Substantia nigra (tissue), 51 donors: ENCODE measurements at places on chromosomes 6 and 20.

DNA sequence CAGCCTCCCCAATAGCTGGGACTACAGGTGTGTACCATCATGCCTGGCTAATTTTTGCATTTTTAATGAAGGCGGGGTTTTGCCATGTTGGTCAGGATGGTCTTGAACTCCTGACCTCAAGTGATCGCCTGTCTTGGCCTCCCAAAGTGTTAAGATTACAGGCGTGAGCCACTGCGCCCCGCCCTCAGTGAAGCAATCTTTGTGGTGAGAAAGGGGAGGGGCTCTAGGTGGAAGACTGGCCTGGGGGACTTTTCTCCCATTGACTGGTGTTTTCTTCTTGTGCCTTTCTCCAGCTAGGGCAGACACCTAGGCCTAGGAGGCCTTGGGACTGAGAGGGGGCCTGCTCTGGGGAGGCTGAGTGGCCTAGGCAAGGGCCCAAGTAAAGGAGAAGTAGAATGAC is 84.1 kb downstream of the DNAAF9 start:
- no peak for DNase-seq

DNA sequence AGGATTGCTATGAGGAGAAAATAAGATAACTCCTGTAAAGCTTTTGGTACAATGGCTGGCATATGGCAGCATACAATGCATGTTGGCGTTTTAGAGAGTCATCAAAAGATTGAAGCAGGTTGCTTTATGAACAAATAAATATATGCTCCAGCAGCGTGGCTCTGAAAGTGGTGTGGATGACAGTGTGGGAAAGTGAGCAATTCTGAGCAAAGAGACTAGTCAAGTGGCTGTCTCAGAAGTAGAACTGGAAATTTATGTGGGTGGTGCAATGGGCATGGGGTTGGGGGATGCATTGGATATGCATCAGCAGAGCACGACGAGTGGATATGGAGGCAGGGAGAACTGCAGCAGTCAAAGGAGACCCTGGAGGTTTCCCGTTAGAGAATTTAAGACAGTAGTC is 66.2 kb upstream of the PHACTR2 start:
- DNase-seq = no peak

GRCh38 chr6:156634951-156635371 is 142.2 kb upstream of the ARID1B start:
- no peak for DNase-seq

- no peak for DNase-seq
Measured at GRCh38 chr6:37928217-37928616, 108.7 kb downstream of the ZFAND3 start.

- no peak for DNase-seq
Measured at GRCh38 chr6:119116712-119117281, 38.3 kb upstream of the FAM184A start.

DNA sequence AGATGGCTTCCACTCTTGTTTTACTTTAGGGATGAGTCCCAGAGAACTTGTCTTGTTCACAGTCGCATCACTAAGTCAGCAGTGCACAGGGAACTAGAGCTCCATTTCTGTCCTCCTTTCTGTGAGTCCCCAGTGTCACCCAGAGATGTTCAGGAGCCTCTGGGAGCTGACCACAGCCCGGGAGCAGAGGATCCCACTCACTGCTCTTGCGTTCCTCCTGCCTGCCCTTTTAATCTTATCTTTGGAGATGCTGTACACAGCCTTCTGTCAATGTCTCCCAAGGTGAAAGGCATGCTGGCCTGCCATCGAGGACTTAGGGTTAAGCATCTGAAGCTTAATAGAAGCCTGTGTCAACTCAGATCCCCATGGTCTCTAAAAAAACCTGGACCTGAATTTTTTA is 71.2 kb downstream of the IGF2R start:
- no peak for DNase-seq

DNA sequence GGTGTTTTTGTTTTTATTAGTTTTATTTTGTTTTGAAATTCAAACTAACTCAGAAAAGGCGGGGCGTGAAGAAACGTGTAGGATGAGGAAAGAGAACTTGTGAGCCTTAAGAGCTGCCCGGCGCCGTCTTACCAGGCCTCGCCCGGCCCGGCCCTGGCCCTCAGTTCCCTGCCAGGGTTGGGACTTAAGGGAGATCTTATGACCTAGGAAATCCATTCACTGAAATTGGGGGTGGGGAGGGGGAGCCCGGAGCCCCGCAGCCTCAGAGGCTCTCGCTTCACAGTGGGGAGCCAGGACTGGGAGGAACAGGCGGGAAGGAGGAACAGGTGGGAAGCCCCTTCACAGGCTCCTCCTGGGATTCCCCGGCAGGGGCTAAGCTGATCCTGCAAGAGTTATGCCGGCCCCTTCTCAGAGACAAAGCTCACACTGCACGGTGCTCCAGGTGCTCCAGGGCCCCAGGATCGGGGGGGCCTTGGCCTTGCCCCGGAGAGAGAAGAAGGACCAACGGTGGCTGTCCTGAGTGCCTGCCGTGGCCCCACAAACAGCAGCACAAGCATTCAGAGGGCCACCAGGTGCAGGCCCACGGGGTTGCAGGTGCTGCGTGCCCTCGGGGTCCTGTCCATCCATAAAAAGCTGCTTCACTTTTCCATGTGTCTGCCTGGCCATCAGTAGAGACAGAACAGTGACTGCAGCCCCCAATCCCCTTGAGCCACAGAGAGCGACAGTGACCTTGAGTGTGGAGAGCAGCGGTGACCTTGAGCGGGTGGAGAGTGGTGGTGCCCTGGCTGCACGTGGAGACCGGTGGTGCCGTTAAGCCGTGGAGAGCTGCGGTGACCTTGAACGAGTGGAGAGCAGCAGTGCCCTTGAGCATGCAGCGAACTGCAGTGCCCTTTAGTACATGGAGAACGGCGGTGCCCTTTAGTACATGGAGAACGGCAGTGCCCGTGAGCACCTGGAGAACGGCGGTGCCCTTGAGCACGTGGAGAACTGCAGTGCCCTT is 152.7 kb downstream of the DLL1 start:
- no peak for DNase-seq

DNA sequence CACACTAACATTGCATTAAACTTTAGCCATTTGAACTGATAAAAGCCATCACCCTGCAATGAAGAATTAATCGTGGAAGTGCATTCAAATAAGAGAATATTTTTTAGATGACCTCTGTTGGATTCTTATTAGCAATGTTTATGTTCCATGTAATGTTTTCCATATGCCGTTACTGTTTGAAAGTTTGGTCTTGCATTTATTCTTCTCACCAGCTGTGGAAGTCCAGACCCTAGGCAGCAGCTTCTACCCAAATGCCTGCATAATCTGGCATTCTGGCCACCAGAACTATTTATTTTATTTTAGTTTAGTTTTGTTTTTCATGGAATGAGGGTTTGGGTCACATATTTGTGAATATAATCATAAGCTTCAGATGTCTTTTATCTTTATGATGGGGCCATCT is 140.4 kb downstream of the SAMD5 start:
- no peak for DNase-seq

- no peak for DNase-seq
Measured at GRCh38 chr20:23403751-23404150, 17.5 kb downstream of the NAPB start.

DNA sequence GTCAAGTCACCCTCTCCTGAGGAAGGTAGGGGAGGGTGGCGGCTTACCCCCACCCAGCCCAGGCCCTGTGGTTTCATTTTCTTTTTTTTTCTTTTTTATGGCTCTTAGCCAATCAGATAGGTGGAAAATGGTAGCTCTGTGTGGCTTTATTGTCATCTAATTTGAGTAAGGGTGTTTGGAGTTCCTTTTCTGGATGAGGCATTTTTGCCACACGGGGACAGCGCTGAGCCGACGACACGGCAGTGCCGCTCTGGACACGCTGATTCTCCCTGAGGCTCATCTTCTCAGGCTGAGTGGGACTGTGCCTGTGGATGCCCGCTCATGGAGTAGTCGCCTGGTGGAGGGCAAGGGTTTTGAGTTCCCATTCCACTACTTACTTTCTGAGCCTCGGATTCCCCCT is 37.6 kb upstream of the ANGPT4 start:
- DNase-seq = no peak

GRCh38 chr20:12581644-12582289 is 427.0 kb upstream of the SPTLC3 start:
- no peak for DNase-seq

GRCh38 chr20:11748436-11748835 is 169.3 kb upstream of the BTBD3 start:
- DNase-seq = no peak

DNA sequence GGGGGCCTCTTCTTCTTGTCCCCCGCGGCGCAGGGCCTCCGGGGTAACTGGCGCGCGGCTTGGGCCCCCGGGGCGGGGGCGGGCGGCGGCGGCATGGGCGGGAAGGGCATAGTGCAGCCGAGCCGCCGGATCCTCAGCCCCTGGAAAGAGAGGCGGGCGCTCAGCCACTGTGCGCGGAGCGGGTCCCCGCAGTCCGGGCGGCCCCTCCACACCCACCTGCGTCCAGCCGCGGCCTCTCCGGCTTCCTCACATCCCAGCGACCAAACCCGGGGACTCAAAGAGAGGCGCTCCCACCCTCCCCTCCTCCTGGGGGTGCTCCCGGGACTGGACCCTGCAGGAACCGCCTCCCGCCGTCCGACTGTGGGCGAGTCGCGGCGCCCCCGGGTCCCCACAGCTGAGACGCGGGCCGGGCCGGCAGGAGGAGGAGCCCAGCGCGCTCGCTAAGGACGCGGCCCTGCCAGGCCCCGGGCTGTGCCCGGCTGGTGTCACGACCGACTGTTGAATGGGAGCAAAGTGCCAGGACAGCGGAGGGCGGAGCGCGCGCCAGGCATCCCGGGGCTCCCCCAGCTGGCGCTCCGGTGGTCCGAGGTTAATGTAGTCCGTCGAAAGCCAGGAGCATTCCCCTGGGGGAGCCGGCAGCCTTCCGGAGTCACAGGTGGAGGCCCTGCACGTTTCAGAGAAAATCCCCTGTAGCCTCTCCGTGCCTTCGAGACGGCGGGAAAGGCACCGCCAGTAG is at the start of gene PRR18:
TSS of gene PRR18 (minus strand) at position 360 of the 736 bp plus-strand sequence. CDS start at position 110, 250 bp downstream.
- DNase-seq = peak; percentile 76

DNA sequence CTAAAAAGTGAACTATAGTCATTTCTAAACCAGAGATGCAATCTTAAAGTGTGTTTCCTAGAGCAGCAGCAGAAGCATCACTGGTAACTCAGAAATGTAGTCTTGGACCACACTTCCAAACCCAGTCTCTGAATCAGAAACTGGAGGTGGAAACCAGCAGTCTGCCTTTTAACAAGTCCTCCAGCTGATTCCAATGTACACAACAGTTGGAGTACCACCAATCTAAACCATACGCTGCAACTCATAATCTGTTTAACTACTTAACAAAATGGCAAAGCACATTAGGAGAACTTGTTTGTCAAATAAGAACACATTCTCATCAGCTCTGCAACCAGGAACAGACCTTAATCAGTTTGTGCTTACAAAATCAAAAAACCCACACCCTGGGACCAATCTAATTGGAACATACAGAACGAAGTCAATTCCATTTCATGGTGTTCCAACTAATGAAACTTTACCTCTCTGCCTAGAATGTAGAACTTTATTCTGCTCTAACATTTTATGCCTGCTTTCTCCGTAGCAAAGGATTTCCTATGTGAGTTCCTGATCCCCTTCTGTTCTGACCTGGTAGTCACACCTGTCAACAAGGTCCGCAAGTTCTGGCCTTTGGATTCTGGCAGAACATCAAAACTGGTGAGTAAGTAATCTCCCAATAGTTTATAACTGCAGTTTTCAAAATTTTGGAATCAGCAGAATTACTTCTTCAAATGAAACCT is 390.4 kb downstream of the HTR1B start:
- no peak for DNase-seq

GRCh38 chr6:126134491-126134890 is 148.2 kb downstream of the TRMT11 start:
- DNase-seq = no peak

- peak; percentile 78 for DNase-seq
Measured at GRCh38 chr6:40482532-40482931, 104.6 kb downstream of the LRFN2 start.

GRCh38 chr6:129686941-129687627 is 22.9 kb downstream of the ARHGAP18 start:
- DNase-seq = no peak

- DNase-seq = no peak
Measured at GRCh38 chr6:14294270-14294951, 176.8 kb downstream of the CD83 start.

- no peak for DNase-seq
Measured at GRCh38 chr20:3751675-3752385, 15.7 kb downstream of the ADISSP start.

GRCh38 chr6:158060455-158061360 is 79.0 kb downstream of the SYNJ2 start:
- DNase-seq = no peak

GRCh38 chr20:54067606-54068174 is 2.7 kb downstream of the BCAS1 start:
- no peak for DNase-seq

GRCh38 chr6:170305805-170306323 is 694 bp upstream of the FAM120B start:
- no peak for DNase-seq

DNA sequence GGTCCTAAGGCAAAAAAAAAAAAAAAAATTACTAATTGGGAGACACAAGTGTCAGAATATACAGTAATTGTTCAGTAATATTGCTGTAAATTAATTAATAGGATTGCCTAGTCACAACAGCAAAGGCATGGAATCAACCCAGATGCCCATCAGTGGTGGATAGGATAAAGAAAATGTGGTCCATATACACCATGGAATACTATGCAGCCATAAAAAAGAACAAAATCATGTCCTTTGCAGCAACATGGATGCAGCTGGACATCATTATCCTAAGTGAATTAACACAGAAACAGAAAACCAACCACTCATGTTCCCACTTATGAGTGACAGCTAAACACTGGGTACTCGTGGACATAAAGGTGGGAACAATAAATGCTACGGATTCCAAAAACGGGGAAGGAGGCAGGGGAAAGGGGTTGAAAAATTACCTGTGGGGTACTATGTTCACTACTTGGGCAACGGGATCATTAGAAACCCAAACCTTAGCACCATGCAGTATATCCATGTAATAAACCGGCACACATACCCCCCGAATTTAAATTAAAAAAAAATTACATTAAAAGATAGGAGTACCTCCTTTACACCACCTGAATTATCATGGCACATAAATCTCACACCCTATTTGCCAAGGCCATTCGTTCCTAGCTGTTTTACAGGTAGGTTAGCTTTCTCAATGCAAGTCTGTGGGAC is 689 bp upstream of the PFDN4 start:
- no peak for DNase-seq

- no peak for DNase-seq
Measured at GRCh38 chr6:169513478-169514193, 188.2 kb downstream of the WDR27 start.

- no peak for DNase-seq
Measured at GRCh38 chr6:137978252-137978896, 111.3 kb downstream of the TNFAIP3 start.

GRCh38 chr6:128438393-128438792 is 82.0 kb downstream of the PTPRK start:
- DNase-seq = peak; percentile 6

GRCh38 chr6:3355358-3356055 is 96.8 kb downstream of the PSMG4 start:
- peak; percentile 34 for DNase-seq

- DNase-seq = no peak
Measured at GRCh38 chr6:170149681-170150589, 140.9 kb downstream of the DLL1 start.

- no peak for DNase-seq
Measured at GRCh38 chr6:72941751-72942150, 283.5 kb downstream of the KHDC1L start.

GRCh38 chr6:13471184-13471583 is 16.2 kb downstream of the GFOD1 start:
- DNase-seq = no peak
